ENCODE measurements at places on chromosomes 5 and 9.

- DNase-seq: no peak
Observed at GRCh38 chr9:35226651-35227050, 64.8 kb downstream of the UNC13B start.

GRCh38 chr9:80074439-80074838, 502.7 kb downstream of the TLE4 start:
- DNase-seq: no peak

DNA sequence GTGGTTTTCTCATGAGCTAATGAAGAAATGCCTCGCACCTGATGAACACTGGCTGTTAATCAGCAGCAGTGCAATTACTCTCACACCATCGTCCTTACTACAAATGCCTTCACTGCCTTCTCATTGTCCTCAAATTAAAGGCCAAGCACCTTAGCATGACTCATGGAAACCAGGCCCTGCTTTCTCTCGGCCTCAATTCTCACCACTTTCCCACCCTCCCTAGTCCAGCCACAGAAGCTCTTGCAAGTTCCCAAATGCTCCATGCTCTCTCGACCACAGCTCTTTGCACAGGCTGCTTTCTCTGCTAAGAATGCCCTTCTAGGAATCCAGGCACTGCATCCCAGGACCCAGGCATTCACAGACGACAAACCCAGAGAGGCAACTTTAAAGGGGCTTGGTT, 94.6 kb upstream of the KLF4 start:
- peak; percentile 10 for DNase-seq

DNA sequence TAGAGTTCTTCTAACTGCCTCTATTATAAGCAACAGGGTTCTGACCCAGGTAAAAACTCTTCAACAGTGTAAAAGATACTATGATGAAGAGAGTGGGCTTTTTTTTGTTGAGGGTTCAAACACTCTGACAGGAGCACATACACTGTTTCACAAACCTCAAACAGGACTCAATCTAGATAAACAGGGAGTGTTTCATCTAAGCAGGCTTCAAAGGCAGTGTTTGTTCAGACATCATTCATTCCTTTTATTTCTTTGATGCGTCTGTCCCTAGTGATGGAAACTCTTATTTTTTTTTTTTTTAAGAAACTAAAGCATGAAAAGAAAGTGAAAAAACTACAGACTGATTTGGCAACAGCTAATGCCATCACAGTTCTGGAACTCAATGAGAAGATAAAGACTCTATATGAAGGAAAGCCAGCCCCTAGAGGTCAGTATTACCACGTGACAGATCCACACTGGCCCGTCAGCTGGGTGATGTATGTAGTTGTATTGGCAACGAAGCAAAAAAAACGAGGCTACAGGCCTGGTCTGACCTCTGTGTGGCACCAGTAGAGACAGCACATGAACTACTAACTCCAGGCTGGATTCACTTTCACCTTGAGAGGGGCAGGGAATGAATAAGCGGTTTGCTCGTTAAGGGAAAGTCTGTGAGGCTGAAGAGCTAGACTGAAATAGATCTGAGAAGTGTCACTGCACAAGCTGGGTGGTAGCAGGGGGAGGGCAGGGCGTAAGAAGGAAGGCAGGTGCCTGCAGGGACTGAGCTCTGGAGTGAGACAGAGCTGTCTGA, 172.2 kb downstream of the CCDC192 start:
- DNase-seq: peak; percentile 78

DNA sequence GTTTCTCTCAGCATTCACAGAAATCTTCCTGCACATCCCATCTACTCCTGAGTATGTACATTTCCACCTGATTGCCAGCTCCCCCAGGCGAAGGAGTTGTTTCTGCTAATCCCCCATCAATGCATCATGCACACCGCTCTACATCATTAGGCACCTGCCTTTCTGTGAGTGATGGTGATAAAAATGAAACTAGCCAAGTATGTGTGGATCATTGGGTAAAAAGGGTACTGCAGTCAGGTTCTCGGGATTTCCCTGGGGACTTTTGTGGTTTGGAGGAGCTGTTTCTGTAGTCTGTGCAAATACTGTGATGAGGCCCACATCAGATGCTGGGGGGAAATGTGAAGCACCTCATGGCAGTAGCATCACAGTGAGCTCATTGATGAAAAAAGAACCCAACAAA, 30.4 kb downstream of the CAMK4 start:
- peak; percentile 38 for DNase-seq

DNA sequence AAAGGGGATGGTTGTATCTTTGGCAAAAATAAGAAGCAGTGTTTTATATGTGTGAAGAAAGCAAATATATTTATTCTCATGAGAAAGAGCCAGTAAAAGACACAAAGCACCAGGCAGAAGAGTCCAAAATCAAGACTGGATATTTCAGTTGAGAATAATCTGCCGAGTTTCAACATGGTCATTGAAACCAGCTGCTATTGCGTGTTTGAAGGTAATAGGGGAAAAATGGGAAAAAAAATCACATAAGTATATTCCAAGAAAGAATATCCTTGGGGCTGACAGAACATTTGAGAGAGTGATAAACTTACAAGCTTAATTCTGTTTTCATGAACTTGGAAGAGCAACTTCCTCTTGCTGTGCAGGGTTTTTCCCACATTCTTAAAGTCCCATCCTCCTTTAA, 79.9 kb downstream of the ISOC1 start:
- DNase-seq: no peak

- DNase-seq: peak; percentile 52
Observed at GRCh38 chr5:75050415-75050814, 1.9 kb downstream of the GCNT4 start.

- no peak for DNase-seq
Observed at GRCh38 chr5:74608736-74609601, 31.6 kb downstream of the ENC1 start.

DNA sequence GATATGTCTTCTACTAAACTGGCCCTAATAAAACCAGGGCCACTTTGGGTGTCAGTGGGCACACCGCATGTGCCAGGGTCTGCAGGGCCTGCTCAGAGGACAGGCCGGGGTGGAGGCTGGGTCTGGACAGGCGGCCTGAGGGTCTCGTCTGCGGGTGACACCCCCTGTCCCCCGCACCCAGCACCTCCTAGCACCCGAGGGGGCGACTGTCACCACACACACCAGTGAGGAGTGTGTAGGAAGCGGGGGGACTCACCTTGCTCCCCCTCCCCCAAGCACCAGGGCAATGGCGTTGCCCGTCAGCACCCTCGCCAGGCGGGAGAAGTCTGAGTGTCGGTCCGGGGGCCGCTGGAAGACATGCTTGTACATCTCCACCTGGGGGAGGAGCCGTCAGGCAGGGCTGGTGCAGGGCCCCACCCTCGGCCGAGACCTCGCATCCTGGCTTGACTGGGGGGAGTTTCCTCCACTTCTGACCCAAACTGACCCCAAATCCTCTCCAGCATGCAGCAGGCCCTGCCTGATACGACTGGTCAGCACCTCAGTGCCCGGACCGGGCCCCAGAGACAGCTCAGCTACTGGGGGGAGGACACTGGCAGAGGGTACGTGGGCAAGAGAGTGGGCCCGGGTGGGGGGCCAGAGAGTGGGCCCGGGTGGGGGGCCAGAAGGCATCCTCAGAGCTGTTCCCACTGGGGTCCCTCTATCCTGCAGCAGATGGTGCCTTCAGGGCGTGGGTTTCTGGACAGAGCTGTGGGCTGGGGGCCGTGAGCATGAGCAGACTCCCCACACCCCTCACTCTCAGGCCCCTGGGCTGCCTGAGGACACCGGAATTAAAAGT, 18.9 kb upstream of the NSMF start:
- DNase-seq: no peak

- no peak for DNase-seq
Observed at GRCh38 chr9:127741831-127742434, 6.8 kb upstream of the TOR2A start.

DNA sequence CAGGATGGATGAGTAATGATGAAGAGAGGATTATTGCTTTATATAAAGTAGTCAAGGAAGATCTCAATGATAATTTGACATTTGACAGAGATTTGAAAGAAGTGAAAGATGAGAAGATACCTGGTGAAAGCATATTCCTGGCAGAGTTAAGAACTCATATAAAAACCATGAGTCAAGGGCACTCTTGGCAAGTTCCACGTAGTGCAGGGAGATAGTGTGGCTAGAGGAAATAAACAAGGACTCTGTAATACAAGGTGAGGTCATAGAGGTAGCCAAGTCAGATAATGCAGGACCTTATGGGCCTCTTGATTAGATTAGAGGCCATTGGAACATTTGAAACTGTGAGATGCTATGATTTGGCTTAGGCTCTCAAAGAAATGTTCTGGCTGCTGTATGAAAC, 72.3 kb downstream of the HCN1 start:
- DNase-seq: no peak

- peak; percentile 28 for DNase-seq
Observed at GRCh38 chr5:67338421-67338820, 141.8 kb upstream of the CD180 start.

DNA sequence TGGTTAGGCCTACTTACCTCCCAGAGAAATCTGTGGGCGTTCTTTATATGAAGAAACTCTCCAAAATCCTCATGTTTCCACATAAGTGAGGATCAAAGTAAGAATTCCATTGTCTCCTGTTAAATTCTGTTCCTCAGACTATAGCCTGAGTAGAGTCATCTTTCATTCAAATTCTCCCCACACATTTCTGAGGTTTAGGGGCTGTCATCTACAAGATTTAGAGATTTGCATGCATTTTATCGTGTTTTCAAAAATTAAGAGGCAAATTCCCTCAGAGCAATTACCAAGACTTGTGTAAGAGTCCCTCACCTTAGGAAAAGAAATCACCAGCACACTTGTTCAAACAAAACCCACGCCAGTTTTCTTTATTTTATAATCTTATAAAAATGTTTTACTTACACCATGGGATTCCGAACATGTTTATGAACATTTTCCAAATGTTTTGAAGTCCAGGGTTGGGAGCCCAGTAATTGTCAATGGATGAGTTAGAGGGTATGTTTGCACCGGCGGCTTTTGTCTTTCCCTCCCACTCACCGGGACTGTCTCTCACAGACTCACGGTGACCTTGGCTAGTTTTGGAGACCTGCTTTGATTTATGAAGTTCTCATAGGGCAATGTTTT, 367.6 kb downstream of the ENC1 start:
- no peak for DNase-seq

DNA sequence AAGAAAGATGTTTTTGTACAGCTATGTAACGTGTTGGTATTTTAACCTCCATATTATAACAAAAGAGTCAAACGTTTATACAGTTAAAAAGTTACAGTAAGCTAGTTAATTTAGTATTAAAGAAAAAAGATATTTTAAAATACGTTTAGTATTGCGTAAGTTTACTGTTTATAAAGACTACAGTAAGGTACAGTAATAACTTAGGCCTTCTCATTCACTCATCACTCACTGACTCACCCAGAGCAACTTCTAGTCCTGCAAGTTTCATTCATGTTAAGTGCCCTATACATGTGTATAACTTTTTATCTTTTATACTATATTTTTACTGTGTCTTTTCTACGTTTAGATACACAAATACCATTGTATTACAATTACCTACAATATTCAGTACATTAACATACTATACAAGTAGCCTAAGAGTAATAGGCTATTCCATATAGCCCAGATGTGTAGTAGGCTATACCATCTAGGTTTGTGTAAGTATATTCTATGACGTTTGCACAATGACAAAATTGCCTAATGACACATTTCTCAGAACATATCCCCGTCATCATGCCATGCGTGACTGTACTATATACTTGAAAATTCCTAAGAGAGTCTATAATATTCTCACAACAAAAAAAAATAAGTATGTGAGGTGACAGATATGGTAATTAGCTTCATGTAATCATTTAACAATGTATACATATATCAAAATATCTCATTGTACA, 33.8 kb downstream of the ERP44 start:
- peak; percentile 78 for DNase-seq

GRCh38 chr5:124132843-124133242, 613.6 kb downstream of the ZNF608 start:
- DNase-seq: no peak

DNA sequence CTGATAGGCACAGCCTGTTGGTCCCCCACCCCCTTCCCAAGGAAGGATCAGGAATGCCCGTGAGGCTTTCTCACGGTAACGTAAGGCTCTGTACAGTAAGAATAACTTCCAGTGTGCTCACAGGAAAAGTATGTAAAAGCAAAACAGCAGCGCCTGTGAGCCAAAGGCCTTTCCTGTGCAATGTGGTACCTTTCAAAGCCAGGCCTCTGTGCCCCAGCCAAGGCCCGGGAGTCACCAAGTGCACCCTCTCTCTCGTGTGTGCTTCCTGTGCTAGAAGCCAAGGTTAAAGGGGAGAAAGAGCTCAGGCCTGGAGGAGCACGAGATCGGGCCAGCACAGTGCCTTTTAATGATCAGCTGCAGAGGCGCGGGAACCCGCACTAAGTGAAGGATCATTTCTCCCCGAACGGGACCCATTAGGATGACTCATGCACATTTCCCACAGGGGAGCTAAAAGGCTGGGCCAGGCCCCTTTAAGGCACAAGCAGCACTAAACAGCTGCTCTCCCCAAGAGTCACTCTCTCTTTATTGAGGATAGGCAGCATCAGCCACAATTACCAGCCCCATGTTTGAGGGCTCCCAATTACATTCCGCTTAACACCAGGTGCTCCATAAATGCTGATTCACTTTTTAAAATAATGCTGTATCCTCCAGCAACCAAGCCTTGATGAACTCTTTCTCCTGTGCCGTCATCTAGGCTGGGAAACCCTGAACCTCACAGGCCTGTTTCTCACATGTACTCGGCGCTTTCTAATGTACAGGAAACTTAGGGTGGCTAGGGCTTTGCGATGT, 42.8 kb downstream of the SHB start:
- peak; percentile 96 for DNase-seq

- DNase-seq: no peak
Observed at GRCh38 chr9:126148994-126149393, 177.6 kb upstream of the MVB12B start.

GRCh38 chr5:65017636-65018035, 248.9 kb downstream of the CWC27 start:
- peak; percentile 83 for DNase-seq

DNA sequence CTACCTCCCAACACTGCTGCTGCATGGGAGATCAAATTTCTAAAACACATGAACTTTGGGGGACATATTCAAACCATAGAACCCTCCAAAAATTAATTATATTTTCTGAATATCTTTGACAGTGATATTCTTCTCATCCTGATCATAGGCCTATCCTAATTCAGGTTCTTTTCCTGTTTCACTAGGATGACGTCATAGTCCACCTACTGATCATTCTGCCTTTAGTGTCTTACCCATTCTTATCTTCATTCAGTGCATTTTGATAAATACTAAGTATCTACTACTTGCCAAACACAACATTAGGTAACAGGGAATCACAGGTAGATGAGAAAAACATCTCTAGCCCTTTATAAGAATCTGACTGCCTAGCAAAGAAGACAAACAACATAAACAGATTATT, 179.1 kb upstream of the PRLR start:
- no peak for DNase-seq

DNA sequence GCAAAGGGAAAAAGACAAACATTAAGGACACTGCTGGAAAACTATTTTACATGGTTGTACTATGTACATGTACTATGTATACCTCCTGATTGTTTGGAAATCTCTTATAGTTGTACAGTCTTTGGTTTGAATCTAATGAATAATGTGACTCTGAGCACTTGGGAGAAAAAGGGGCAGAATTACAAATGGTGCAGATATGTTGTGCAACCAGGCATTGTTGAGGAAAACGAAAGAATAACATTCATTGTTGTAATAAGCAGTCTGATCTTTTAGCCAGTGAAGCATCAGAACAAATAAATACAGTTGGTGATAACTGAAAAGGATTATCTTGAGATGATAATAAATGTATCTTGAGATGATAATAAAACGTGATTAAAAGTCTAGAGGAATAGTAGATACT, 87.2 kb downstream of the CSNK1G3 start:
- DNase-seq: peak; percentile 65

GRCh38 chr5:25255128-25255527, 610.4 kb upstream of the CDH10 start:
- DNase-seq: no peak

GRCh38 chr9:3511551-3511950, 14.2 kb downstream of the RFX3 start:
- no peak for DNase-seq

Measured in choroid plexus epithelial cell (primary cell).